ENCODE measurements at places on chromosomes 7 and 10. TPM values are rescaled to one million over a fixed set of nuclear protein-coding genes. Genes with fewer than 3 reads are reported as not detected.

GRCh38 chr7:53326634-53327033 lies 291.2 kb downstream of the POM121L12 start:
- DNase-seq: no peak

The LRRC61 gene
- 48.1 TPM for total RNA-seq

The VSTM2A gene
- not detected for total RNA-seq

The NACAD gene
- total RNA-seq: 1.1 TPM

GRCh38 chr7:97104719-97105238 lies 12.7 kb upstream of the SDHAF3 start:
- peak; percentile 82 for DNase-seq

The CLCN1 gene
- total RNA-seq: not detected

DNA sequence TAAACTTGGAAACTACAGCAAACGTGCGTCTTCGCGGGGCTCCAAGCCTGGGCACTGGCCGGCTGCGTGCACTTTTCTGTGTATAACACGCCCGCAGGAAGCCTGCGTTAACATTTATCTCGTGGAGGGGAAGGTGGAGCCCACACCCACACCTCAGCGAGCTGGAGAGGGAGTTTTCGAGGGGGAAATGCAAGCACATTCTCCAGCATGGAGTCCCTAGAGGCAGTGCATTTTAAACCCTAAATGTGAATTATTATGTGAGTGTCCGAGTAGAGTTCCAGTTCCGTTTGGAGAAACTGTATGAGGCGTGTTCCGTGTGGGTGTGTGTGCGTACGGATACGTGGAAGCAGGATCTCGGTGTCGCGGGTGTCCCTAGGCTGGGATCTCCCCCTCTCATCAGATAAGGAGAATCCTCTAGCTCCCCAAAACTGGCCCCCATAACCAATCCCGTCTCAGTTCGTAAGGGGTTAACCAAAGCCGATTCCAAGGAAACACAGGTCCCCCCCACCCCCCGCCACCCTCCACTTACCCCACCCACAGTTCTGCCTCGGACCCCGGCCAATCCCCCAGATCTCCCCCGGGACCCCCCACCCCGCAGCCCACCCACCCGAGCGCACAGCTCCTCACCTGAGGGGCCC lies 403 bp downstream of the CDK6 start:
- DNase-seq: peak; percentile 26

The ITPRID1 gene
- 0.21 TPM for total RNA-seq

- no peak for DNase-seq
Observed at GRCh38 chr10:95813054-95813685, 57.2 kb downstream of the ENTPD1 start.

DNA sequence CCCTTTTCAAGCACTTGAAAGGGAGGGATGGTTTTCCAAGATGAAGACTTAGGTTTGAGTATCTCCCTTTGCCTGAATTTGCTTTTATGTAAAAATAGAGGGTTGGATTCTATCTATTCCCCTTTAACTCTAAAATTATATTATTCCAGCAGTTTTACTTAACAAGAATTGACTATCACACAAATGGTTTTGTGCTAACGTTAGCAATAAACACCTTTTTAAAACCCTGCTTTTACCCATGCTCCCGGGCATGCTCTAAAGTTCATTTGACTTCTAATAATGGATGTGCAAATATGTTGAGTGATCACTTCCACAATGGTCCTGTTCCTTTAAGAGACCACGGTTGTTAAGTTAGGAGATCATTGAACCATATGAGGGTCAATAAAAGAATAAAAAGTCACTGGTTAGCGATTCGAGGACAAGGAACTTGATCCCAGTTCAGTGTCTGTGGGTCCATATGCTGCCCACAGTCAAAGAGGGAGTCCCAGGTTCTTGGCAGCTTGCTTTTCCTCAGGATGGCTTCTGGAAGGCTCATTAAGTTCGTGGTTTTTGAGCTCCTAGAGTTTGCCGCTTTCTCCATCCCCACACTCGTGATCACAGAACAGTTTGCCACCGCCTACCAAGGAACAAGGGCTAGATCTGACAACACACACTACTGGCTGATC lies at the start of gene TMEM236:
TMEM236 (plus strand) TSS at position 421 of the 665 bp plus-strand sequence; CDS start at position 516, 95 bp downstream.
- DNase-seq: no peak

GRCh38 chr10:118820326-118821116 lies 65.8 kb upstream of the CACUL1 start:
- no peak for DNase-seq

The HMX2 gene
- not detected for total RNA-seq

The SLC16A9 gene
- 2.9 TPM for total RNA-seq

The PCGF5 gene
- total RNA-seq: 17.7 TPM

DNA sequence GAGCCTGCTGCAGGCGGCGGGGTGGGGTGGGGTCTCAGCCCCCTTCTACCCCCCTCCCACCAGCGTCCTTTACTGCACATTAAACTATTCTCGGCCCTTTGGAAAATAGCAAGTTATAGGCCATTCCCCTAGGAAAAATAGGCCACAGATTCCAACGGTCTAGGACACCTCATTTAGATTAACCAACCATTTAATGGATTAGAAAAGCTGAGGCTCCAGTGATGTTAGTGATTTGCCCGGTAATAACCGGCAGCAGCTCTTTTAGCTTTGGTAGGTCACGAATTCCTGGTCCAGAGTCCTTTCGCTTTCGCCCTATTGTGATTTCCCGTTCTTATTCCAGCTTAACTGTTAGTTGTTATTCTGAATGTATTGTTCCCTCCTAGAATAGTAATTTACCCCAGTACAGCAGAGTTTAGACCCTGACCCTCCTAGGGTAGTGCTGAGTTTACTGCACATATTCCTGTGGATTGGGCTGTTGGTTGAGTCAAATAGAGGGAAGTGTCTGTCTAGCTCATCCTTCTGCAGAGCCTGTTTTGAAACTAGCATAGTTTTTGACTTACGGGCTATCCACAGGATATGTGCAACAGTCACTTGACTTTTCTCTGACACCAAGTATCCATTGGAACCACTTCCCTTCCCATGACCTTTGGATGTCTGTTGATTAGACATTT lies 754 bp downstream of the GSTO1 start:
- DNase-seq: peak; percentile 28

The HOXA7 gene
- 0.56 TPM for total RNA-seq

The PRSS37 gene
- not detected for total RNA-seq

DNA sequence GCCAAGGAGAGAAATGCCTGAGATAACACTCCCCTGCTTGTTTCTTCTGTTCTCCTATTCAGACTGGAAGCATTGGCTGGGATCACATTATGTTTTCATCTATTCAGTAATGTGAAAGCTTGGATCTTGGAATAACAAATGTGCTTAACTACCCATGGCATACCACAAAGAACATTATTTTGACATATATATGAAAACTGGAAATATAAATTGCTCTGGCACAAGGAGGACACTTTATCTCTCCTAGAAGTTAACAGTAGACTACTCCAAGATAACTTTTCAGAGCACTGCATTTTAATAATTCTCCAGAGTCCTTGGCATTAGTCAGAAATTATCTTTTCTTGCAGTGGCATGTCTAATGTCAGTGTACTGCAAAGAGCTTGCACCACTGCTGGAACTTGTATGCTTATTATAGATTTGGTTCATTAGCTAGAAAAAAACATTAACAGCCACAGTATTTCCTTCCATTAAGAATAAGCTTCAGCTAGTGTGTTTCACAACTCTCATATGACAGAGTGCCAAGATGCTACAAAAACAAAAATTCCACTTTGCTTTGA lies 169.3 kb upstream of the LRRN3 start:
- no peak for DNase-seq

- no peak for DNase-seq
Observed at GRCh38 chr10:76305930-76306615, 874.6 kb downstream of the LRMDA start.

The NANOS1 gene
- total RNA-seq: 0.70 TPM

DNA sequence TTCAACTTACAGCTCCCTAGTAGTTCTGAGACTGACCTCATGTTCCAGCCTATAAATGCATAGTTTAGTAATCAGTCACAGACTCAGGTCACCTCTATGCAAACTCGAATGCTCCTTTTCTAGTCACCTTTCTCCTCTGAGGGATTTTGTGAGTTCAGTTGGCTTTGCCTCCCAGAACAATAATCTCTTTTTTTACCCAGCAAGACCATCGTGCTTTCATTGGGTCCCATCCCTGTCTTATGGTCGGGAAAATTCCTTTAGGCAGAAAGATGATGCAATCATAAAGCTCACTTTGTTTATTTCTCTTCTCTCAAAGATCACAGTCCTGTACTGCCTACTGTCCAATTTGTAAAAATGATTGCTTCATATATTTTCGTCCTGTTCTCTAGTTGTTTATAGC lies 38.4 kb downstream of the TWIST1 start:
- no peak for DNase-seq

The DNA2 gene
- total RNA-seq: 48.7 TPM

DNA sequence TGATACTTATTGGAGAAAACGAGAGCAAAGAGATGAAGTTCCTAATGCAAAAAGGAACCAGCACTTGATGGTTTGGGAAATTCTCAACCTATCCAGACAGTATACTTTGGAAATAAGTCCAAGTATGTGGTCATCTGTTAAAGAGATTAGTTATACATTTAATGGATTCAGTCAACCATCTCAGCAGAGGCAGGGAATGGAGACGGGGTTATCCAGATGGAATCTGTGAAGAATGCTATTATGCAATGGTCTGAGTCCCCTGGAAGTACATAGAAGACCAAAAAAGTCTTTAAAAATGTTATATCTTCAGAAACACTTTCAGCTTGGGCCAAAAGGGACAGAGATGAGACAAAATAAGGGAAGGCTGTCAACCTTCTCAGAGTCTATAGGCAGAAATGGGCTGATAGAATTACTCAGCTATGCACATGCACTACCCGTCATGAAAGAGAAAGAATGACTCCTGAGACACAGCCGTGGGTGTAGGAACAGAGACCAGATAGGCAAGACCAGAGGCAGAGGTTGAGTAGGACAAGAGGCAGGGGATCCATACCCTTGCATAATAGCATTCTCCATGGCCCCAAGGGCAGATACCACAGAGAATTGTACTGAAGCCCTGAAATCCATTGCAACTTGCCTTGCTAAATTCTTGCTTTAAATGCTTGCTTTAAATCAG lies 738.8 kb upstream of the POT1 start:
- no peak for DNase-seq

DNA sequence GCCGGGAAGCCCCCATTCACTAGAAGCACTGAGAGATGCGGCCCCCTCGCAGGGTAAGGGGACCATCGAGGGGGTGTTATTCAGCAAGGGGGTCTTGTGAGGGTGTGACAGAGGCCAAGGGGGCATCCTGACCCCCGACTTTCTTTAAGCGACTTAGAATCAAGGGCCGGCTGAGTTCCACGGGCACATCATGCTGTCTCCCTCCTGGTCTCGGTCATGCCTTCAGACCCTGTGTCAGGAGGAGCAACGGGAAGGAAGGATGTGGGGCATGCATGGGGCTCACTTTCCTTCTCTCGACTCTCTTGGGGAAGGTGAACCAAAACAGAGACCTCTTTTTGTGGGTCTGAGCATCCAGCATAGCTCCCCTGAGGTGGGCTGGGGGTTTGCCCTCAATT lies 2.5 kb downstream of the ACSL5 start:
- DNase-seq: no peak

DNA sequence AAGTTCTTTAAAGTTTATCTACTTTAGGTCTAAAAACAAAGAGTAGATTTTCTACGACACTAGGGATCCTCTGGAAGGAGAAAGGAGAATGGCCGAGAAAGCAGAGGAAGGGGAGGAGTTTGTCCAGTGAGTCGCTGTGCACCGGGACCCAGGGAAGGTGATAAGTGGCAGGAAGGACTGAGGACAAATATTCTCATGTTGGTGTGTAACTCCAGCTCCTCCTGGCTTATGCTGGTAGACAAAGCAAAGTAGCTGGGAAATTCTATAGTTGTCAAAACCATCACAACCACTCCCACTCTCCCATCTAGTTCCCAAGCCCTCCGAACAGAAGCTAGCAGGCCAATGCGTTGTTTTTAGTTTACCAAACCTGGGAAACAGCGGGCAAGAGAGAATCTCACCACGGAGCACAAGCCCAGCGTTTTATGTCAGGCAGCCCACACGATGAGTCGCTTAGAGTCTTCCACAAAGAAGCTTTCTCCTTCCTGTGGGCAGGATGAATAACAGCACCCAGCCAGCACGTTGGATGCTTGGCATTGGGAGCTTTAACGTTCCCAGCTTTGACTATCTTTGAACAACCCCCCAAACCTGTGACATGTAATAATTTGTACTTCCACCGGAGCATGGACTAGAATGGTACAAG lies 32.9 kb upstream of the JCAD start:
- peak; percentile 50 for DNase-seq

DNA sequence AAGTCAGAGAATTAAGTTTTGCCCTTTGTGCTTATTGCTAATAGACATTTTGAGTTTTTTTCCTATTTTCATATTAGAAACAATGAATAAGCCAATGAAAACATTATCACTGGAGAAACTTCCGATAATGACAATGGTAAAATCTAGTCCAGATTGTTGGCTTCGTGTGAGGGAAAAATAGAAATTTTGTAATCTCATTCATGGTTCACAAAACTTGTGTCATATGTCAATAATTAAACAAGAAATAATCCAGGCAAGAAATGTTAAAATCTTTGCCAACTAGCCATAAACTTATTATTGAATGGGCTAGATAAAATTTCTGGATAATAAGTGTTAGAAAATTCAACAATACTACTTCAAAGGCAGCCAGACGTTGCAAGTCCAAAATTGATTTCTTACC lies 36.6 kb downstream of the RNLS start:
- DNase-seq: no peak

- DNase-seq: no peak
Observed at GRCh38 chr7:2412587-2413201, 9.3 kb downstream of the CHST12 start.

The PLXNA4 gene
- total RNA-seq: 0.11 TPM

The IFIT1B gene
- total RNA-seq: not detected

The DLX5 gene
- total RNA-seq: 69.6 TPM

DNA sequence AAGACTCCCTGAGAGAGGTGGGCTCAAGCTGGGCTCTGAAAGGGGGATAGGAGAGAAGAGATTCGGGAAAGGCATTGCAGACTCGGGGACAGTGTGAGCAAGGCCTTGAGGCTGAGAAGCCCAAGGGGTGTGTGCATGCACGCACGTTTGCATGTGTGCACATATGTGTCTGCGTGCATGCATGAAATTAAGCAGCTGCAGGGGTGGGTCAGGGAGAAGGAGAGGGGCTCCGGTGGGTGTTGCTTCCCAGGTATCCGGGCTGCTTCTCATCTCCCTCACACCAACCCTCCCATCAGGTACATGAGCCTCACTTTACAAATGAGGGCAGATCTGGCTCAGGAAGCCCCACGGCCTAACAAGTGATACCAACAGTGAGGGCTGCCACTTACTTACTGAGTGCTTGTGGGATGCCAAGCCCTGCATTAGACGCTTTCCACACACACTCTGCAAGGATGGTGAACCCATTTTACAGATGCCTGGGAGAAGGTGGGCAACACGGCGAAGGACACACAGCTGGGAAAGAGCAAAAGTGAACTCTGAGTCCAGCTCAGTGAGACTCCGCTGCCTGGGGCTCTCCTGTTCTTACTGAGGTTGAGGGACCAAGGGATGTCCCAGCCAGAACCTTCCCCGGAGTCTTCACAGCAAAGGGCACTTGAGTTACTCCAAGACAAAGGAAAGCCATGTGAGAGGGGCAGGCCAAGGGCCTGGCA lies 26.4 kb downstream of the ZCCHC24 start:
- no peak for DNase-seq

GRCh38 chr10:47396311-47396717 lies 12.2 kb upstream of the ZNF488 start:
- no peak for DNase-seq

All from A673 (cell line).